Upper lobe of left lung (tissue), 6 donors: ENCODE measurements at places on chromosomes 5 and 9. TPM values are rescaled to one million over a fixed set of nuclear protein-coding genes. Genes with fewer than 3 reads are reported as not detected.
A peak's percentile ranks its signal among the peaks of the same experiment; 100 is the strongest.

GLRX gene
- 84.8 TPM for total RNA-seq

LIX1 gene
- not detected for total RNA-seq

CNTFR gene
- 0.30 TPM for total RNA-seq

LRRC26 gene
- total RNA-seq: 1.4 TPM

PCDHGC3 gene
- total RNA-seq: 29.3 TPM

GNAQ gene
- 112 TPM for total RNA-seq

DNA sequence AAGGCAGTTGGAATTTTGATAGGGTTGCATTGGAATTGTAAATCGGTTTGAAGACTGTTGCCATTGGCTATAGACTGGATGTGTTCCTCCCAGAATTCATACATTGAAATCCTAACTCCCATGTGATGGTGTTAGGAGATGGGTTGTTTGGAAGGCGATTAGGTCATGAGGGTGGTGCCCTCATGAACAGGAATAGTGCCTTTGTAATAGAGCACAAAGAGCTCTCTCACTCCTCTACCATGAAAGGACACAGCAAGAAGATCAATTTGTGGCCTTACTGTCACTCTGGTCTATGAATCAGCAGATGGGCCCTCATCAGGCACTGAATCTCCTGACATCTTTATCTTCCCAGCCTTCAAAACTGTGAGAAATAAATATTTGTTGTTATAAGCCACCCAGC, 133.2 kb downstream of the PARP8 start:
- no peak overlapping the region for H3K4me3 ChIP-seq
- DNase-seq: no peak
- H3K27me3 ChIP-seq: no peaks in the 10 kb centered on the region
- peaks cover 5% of the 10 kb centered on the region for H3K36me3 ChIP-seq
- H3K27ac ChIP-seq: no peak overlapping the region

- H3K27ac ChIP-seq: no peak overlapping the region
- H3K27me3 ChIP-seq: no peaks in the 10 kb centered on the region
- H3K4me3 ChIP-seq: no peak overlapping the region
- DNase-seq: no peak
- peaks cover 3% of the 10 kb centered on the region for H3K36me3 ChIP-seq
These were observed 79.7 kb downstream of the ZNF354C start for GRCh38 chr5:179139936-179140235.

- no peak overlapping the region for H3K4me3 ChIP-seq
- peaks cover 83% of the 10 kb centered on the region for H3K36me3 ChIP-seq
- no peak overlapping the region for H3K27ac ChIP-seq
- no peaks in the 10 kb centered on the region for H3K4me1 ChIP-seq
These were observed 6.6 kb downstream of the GOLGA1 start for GRCh38 chr9:124934290-124934689.

DNA sequence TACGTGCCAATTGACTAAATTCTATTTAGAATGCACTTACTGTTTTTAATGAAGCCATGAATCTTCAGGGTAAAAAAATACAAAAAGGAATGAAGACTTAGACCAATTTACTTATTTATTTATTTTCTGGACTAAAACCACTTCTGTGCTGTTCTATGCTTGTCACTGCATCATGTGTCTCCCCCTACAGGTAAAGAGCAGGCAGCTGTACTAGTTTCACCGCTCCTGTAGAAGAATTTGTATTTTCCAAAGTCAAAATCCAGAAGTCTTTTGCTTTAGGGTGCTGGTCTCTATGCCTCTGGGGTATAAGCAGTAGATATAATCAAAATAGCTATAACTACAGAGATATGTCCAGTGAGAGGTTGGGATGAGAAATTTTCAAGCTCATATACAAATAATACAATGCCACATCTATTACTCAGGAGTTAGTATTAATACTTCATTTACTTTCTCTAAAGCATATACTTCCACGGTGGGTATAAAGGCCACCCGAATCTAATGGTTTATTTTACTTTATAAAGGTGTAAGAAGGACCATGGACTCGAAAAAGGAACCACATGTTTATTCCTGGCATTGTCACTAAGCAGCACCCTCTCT, 591.5 kb downstream of the RAB3C start:
- no peak overlapping the region for H3K4me3 ChIP-seq
- no peak overlapping the region for H3K27ac ChIP-seq
- no peaks in the 10 kb centered on the region for H3K4me1 ChIP-seq
- no peak for DNase-seq
- no peaks in the 10 kb centered on the region for H3K27me3 ChIP-seq

- H3K4me1 ChIP-seq: no peaks in the 10 kb centered on the region
- H3K4me3 ChIP-seq: no peak overlapping the region
- H3K27ac ChIP-seq: no peak overlapping the region
- H3K27me3 ChIP-seq: no peaks in the 10 kb centered on the region
These were observed 205.7 kb downstream of the ADAMTS12 start for GRCh38 chr5:33685873-33686755.

GRCh38 chr5:160271396-160271795, 41.0 kb downstream of the CCNJL start:
- H3K36me3 ChIP-seq: no peaks in the 10 kb centered on the region
- peaks cover 47% of the 10 kb centered on the region for H3K4me1 ChIP-seq
- DNase-seq: peak; percentile 74
- no peaks in the 10 kb centered on the region for H3K27me3 ChIP-seq
- no peak overlapping the region for H3K4me3 ChIP-seq
- peak overlapping the region; percentile 80 for H3K27ac ChIP-seq

GRCh38 chr9:12884736-12885395, 110.0 kb downstream of the LURAP1L start:
- H3K27ac ChIP-seq: no peak overlapping the region
- no peaks in the 10 kb centered on the region for H3K27me3 ChIP-seq
- H3K4me3 ChIP-seq: no peak overlapping the region
- H3K4me1 ChIP-seq: no peaks in the 10 kb centered on the region

GRCh38 chr5:2111569-2112105, 228.9 kb upstream of the IRX4 start:
- no peak overlapping the region for H3K4me3 ChIP-seq
- no peaks in the 10 kb centered on the region for H3K27me3 ChIP-seq
- H3K4me1 ChIP-seq: no peaks in the 10 kb centered on the region
- no peaks in the 10 kb centered on the region for H3K36me3 ChIP-seq
- no peak overlapping the region for H3K27ac ChIP-seq

DNA sequence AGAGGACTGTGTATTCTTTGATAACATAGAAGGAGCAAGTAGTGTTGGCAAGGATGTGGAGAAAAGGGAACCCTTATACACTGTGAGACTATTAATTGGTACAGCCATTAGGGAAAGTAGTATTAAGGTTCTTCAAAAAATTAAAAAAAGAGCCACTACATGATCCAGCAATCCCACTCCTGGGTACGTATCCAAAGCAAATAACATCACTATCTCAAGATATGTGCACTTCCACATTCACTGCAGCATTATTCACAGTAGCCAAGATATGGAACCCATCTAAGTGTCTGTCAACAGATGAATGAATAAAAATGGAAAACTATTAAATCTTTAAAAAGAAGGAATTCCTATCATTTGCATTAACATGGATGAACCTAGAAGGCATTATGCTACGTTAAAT, 693.2 kb upstream of the RIOK2 start:
- no peaks in the 10 kb centered on the region for H3K4me1 ChIP-seq
- H3K4me3 ChIP-seq: no peak overlapping the region
- no peaks in the 10 kb centered on the region for H3K36me3 ChIP-seq
- no peak overlapping the region for H3K27ac ChIP-seq
- H3K27me3 ChIP-seq: no peaks in the 10 kb centered on the region

DNA sequence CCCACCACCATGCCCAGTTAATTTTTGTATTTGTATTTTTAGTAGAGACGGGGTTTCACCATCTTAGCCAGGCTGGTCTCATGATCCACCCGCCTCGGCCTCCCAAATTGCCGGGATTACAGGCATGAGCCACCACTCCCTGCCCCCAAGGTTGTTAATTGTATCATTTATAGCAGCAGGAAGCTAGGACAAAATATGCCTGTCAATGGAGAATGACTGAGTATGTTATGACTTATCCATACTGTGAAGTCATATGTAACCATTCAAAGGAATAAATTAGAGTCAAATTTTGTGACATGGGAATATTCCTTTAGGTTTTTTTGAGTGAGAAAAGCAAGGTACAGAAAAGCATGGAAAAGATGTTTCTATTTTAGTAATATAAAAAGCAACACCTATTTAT, 3.9 kb upstream of the DAB2 start:
- peaks cover 13% of the 10 kb centered on the region for H3K4me1 ChIP-seq
- H3K36me3 ChIP-seq: no peaks in the 10 kb centered on the region
- no peak for DNase-seq
- no peaks in the 10 kb centered on the region for H3K27me3 ChIP-seq

GRCh38 chr9:133910855-133911514, 81.1 kb downstream of the VAV2 start:
- peaks cover 11% of the 10 kb centered on the region for H3K4me1 ChIP-seq
- no peaks in the 10 kb centered on the region for H3K27me3 ChIP-seq
- no peak overlapping the region for H3K27ac ChIP-seq
- DNase-seq: peak; percentile 34
- H3K4me3 ChIP-seq: peak overlapping the region; percentile 6
- no peaks in the 10 kb centered on the region for H3K36me3 ChIP-seq

DNA sequence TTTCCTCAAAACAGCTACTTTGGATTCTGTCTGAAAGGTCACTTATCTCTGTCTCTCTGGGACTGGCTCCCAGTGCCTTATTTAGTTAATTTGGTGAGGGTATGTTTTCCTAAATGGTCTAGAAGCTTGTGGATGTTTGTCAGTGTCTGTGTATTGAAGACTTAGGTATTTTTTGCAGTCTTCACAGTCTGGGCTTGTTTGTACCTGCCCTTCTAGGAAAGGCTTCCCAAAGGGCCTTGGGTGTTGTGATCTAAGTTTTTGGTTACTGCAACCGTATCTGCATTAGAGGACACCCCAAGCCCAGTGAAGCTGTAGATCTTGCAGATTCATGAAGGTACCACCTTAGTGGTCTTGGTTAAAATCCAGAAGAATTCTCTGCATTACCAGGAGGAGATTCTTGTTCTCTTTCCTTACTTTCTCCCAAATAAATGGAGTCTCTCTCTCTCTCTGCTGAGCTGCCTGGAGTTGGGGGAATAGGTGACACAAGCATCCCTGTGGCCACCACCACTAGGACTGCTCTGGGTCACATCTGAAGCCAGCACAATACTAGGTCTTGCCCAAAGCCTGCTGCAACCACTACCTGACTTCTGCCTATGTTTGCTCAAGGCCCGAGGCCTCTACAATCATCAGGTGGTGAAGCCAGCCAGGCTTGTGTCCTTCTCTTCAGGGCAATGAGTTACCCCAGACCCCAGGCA, 17.8 kb upstream of the CCNB1 start:
- H3K27ac ChIP-seq: no peak overlapping the region
- H3K4me3 ChIP-seq: no peak overlapping the region
- H3K27me3 ChIP-seq: no peaks in the 10 kb centered on the region
- DNase-seq: no peak

DNA sequence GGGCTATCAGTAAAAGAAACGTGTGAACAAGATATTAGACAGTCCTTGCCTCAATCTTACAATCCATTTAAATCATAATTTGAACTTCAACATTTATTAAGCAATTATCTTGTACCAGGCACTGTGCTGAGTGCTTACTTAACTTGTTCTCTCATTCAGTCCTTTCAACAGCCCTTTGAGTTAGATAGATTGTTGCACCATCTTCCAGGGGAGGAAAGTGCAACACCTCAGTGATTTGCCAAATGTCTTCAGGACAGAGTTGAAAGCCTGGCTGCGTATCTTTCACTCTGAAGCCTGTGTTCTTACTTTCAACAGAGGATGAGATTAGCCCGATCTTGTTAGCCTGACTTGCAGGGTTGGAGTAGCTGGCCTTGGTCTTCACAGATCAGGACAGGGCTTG, 34.2 kb upstream of the SUB1 start:
- H3K4me3 ChIP-seq: no peak overlapping the region
- no peak overlapping the region for H3K27ac ChIP-seq
- H3K4me1 ChIP-seq: no peaks in the 10 kb centered on the region
- DNase-seq: no peak
- no peaks in the 10 kb centered on the region for H3K36me3 ChIP-seq

DNA sequence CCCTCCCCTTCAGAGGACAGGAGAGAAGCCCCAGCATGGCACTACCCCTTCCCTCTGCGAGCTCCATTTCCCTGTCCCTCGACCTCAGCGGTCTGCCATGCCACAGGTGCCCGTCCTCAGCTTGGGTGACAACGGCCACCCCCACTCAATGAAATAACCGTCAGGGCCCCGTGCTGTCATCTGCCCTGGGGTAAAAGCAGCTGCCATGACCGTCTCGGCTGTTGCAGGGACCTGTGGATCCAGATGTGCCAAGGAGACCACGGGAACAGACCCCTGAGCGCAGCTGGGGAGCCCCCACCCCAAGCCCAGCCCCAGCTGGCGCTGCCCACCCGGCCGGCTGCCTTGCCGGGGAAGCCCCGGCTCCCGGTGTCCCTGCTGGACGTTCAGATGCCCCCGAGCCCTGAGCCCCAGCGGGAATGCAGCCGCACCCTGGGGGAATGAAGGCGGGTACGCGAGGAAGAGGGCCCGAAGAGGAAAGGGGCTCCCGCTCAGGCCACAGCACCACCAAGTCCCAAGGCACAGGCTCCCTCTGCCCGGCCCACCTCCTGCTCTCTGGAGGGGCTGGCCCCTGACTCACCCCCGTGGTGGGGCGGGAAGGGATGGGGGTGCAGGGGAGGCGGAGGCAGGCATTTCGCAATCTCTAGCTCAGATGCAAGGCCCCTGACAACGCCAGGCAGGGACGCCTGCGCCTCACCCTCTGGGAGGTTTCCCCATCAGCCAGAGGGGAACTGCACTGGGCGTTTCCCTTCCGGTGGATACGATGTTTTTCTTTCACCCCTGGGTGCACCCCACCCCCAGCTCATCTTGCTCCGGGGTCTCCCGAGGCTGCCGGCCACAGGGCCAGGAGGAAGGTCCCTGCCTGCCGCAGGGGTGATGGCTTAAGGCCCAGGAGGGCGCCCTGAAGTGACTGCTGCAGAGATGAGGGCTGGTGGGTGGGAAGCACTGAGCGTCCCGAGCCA, 49.2 kb downstream of the NACC2 start:
- no peaks in the 10 kb centered on the region for H3K27me3 ChIP-seq
- H3K4me1 ChIP-seq: peaks cover 43% of the 10 kb centered on the region
- peak; percentile 70 for DNase-seq
- H3K36me3 ChIP-seq: peaks cover 43% of the 10 kb centered on the region

GRCh38 chr9:76887003-76887821, 18.7 kb downstream of the PRUNE2 start:
- H3K36me3 ChIP-seq: no peaks in the 10 kb centered on the region
- no peak overlapping the region for H3K4me3 ChIP-seq
- no peaks in the 10 kb centered on the region for H3K4me1 ChIP-seq
- no peak overlapping the region for H3K27ac ChIP-seq
